Endodermal cell (in vitro differentiated cells): ENCODE measurements at places on chromosomes 16 and 17. TPM values are rescaled to one million over a fixed set of nuclear protein-coding genes. Genes with fewer than 3 reads are reported as not detected.

DNA sequence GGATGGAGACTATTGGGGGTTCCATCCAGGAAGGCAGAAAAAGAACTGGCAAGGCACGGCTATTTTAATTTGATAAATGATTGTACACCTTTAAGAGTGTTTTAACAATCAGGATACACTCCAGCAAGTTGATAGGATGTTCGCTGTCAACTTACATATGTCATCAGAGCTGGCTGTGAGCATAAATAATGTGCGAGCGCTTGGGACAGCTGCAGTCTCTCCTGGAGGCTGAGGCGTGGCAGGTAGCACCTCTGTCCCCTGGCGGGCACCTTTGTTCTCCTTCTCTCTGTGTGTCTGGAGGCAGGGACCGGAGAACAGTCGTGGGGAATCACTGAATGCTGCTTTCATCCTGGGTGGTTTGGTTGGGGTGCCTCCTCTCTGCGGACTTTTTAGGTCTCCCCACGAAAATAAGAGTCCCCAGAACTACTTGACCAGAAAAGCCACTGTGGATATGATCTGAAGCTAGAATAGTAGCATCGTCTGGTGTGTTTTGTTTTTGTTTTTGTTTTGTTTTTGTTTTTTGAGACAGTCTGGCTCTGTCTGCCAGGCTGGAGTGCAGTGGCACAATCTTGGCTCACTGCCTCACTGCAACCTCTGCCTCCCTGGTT lies 9.4 kb downstream of the BAHCC1 start:
- H3K4me3 ChIP-seq: no peak overlapping the region
- peaks cover 9% of the 10 kb centered on the region for H3K4me1 ChIP-seq
- no peaks in the 10 kb centered on the region for H3K36me3 ChIP-seq
- DNase-seq: no peak
- no peak overlapping the region for H3K27ac ChIP-seq
- no peaks in the 10 kb centered on the region for H3K27me3 ChIP-seq

DNA sequence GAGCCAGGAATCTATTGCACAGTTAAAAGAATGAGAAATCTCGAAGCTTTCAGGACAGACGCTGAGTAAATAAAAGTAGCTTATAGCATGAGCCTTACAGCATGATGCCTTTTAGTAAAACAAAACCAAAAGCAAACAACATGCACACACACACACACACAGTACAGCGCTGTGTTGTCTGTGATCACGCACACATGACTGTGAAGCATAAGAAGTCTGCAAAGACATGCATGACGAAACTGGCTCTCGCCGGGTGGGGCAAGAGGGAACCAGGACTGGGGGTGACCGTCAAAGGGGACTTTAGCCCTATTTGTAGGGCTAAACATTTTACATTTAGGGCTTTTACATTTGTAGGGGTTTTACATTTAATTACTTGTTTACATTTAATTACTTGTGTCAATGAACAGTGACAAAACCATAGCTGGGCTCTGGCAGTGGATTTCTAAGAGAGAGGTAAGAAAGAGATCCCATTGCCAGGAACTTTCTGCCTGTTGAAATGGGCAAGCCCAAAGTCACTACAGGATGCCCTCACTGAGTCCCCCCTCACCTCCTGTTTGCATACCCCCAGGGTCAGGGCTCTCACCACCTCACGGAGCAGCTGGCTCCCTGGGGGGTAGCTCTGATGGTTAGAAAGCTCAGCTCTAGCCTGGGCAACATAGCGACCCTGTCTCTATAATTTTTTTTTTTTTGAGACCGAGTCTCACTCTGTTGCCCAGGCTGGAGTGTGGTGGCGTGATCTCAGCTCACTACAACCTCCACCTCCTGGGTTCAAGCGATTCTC lies 2.0 kb upstream of the TNFRSF13B start:
- peak; percentile 34 for DNase-seq
- no peak overlapping the region for H3K27ac ChIP-seq
- H3K27me3 ChIP-seq: no peaks in the 10 kb centered on the region
- no peaks in the 10 kb centered on the region for H3K4me1 ChIP-seq

DNA sequence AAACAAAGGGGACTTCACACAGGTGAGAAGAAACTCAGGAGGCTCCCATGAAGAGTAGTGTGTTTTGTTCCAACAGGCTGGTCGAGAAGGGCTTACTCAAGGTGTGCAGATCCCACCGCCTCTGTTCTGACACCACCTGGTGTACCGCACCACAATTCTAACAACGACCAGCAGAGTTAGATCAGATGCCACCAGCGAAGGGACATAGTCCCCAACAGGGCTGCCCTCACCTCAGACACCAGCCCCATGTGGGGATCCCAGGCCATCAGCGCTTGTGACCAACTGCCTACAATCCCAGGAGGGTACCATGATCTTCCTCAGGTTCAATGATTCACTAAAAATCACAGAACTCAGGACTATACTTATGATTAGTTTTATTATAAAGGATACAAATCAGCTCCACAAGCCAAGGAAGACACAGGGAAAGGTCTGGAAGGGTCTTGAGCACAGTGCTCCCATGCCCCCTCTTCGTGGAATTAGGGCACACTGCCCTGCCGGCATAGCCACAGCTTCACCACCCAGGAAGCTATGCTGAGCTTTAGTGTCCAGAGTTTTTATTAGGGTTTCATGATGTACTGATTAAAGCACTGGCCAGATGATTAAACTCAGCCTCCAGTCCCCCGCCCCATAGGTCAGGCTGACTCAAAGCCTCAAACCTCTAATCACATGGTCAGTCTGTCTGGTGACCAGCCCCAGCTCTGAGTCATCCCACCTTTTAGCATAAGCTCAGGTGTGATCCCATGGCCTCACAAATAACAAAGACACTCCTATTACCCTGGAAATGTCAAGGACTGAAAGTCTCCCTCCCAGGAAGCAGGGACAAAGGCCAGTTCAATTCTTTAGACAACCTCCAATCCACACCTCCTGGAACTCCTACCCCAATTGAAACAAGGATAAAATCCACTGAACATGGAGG lies 26.0 kb downstream of the TRIM25 start:
- no peak overlapping the region for H3K27ac ChIP-seq
- no peak for DNase-seq
- no peaks in the 10 kb centered on the region for H3K27me3 ChIP-seq
- H3K36me3 ChIP-seq: no peaks in the 10 kb centered on the region
- H3K4me1 ChIP-seq: no peaks in the 10 kb centered on the region

Gene NPIPB12
- 36.4 to 90.5 TPM (median 82.1 TPM) in 3 replicates for total RNA-seq

Gene TPSD1
- total RNA-seq: not detected in 2 replicates

- no peak overlapping the region for H3K4me3 ChIP-seq
- no peaks in the 10 kb centered on the region for H3K27me3 ChIP-seq
- H3K36me3 ChIP-seq: no peaks in the 10 kb centered on the region
- H3K4me1 ChIP-seq: no peaks in the 10 kb centered on the region
- H3K27ac ChIP-seq: peak overlapping the region; percentile 72
Measured at GRCh38 chr17:16407911-16408588, 7.3 kb upstream of the TRPV2 start.

- peaks cover 4% of the 10 kb centered on the region for H3K4me1 ChIP-seq
- no peak for DNase-seq
- no peaks in the 10 kb centered on the region for H3K27me3 ChIP-seq
- no peak overlapping the region for H3K27ac ChIP-seq
- no peak overlapping the region for H3K4me3 ChIP-seq
- no peaks in the 10 kb centered on the region for H3K36me3 ChIP-seq
Measured at GRCh38 chr17:68347380-68347779, 56.1 kb downstream of the ARSG start.

GRCh38 chr17:32486111-32486700 lies 587 bp upstream of the CDK5R1 start:
- H3K27me3 ChIP-seq: no peaks in the 10 kb centered on the region
- peak; percentile 93 for DNase-seq
- H3K36me3 ChIP-seq: peaks cover 32% of the 10 kb centered on the region
- peak overlapping the region; percentile 56 for H3K4me3 ChIP-seq

DNA sequence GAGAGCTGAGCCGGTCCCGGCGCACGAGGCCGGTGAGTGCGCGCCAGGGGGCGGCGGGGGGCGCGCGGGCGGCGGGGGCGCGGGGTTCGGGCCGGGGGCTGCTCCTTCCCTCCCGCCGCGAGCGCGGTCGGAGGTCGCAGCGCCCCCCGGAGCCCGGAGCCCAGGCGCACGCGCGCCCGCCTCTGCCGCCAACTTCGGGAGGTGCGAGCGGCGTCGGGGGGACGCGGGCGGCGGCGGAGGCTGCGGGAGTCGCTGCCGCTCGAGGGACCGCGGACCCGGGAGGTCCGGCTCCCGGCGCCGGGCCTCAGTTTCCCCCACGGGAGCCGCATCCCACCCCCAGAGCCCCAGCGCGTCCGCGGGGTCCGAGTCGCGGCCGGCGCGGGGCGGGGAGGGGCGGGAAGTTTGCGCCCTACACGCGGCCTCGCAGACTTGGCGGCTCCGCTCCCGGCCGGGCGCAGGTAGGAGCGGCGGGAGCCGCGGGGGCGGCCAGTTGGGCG lies at the start of gene PRR35:
Gene PRR35, plus strand, starts transcription at position 191 of the 497 bp plus-strand sequence. CDS start 2,901 bp downstream, outside the sequence.
- no peaks in the 10 kb centered on the region for H3K36me3 ChIP-seq
- no peak for DNase-seq
- no peak within 1 kb of the TSS for H3K4me3 ChIP-seq
- no peak within 1 kb of the TSS for H3K27ac ChIP-seq
- no peaks in the 10 kb centered on the region for H3K4me1 ChIP-seq

GRCh38 chr16:89449726-89450335 lies 40.5 kb downstream of the ANKRD11 start:
- no peak overlapping the region for H3K4me3 ChIP-seq
- no peak for DNase-seq
- no peaks in the 10 kb centered on the region for H3K36me3 ChIP-seq
- peaks cover 10% of the 10 kb centered on the region for H3K4me1 ChIP-seq

Gene SDR42E1
- 0.15 TPM in 1 of 3 replicates, not detected in the others for total RNA-seq

Gene ADGRG3
- total RNA-seq: not detected in 2 replicates

DNA sequence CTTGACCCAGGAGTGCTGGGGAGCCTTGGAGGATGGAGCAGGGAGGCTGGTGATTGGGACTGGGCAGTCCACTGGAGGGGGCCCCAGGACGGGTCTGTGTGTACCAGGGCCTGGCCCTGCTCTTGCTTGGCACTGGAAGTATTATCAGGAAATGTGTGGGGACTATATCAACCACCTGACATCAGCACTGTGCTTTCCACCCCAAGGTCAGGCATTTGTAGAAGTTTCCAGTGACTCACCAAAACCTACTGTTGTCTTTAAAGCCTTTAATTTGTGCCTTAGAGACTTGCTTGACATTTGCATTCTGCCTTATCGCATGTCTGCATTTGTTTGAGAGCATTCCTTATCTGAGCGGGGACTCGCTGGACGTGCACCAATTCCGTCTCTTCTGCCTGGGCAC lies 323.1 kb downstream of the FOXL1 start:
- peaks cover 4% of the 10 kb centered on the region for H3K4me1 ChIP-seq
- H3K27ac ChIP-seq: no peak overlapping the region
- no peaks in the 10 kb centered on the region for H3K27me3 ChIP-seq
- H3K36me3 ChIP-seq: no peaks in the 10 kb centered on the region
- no peak for DNase-seq
